ENCODE measurements at places on chromosomes 1 and 21.

DNA sequence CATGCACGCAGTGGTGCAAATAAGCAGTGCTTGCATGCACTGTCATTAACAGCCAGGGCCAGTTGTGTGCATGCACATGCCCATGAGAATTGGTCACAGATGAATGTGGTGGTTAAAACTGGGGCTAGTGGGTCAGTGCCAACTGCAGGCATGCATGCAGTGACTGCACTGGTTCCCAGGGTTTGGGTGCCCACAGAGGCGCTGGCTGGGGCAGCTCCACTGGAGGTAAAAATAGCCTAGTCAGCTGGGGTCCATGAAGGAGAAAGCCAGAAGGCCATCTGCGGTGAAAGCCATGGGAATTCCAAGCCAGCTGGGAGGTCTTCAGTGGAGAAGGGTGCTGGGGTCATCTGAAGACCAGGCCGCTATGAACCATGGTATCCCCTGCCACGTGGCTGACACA lies 70.2 kb downstream of the SLC5A9 start:
- DNase-seq: no peak

GRCh38 chr1:119046429-119046784 lies 58.3 kb upstream of the TBX15 start:
- no peak for DNase-seq

GRCh38 chr1:38153066-38153777 lies 106.6 kb upstream of the POU3F1 start:
- DNase-seq: no peak

DNA sequence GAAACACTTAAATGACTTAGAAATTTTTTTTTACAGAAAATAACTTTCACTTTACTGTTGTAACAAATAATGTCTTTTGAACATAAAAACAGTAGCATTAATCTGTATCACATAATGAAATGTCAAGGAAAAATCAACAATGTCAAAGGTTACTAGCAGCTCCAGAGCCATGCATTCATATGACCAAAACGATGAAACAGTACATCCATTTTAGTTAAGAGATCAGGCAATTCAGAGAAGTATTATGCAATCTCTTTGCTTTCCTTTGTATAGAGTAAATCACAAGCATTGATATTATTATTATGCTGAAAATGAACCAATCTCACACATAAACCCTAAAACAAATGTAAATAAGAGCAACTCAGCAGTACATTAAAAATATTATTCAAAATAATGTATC lies 748.9 kb downstream of the PLA2G4A start:
- no peak for DNase-seq

GRCh38 chr1:205880923-205881322 lies 31.0 kb upstream of the PM20D1 start:
- DNase-seq: no peak

DNA sequence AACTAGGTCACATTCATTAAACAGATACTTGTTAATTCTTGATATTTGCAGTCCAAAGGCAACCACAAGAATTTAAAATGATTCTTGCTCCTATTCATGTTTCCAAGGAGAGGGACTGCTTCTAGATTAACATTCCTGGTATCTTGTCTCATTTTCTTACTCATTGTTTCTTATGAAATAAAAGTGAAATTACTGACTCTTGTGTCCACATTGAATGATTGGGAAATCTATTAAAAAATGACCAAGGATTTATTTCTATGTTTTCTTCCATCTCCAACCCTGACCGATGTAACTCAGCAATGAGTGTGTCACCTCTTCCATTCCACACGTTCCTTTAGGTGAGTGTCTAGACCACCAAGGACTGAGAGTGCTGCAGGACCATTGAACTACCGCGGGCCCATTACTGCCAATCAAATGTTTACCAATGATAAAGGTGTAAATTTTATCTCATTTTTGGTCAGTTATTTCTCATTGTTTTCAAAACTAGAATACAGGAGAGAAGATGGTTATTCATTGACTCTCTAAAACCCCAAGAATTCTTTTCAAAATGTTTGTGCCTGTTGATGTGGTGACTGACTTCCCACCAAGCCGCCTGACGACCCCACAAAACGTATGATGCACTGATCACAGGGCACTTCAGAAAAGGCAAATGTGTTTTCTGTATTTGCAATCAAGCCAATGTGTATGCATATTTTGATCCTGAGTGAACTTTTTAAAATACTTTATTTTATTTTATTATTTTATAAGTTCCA lies 414.6 kb upstream of the PTBP2 start:
- DNase-seq: no peak

All from SHP77 treated with DMSO at 0.1 percent for 48 hours (cell line).